ENCODE measurements at places on chromosomes 4 and X.

- DNase-seq, result no peak
Measured at GRCh38 chr4:187767158-187767557, 228.4 kb upstream of the ZFP42 start.

DNA sequence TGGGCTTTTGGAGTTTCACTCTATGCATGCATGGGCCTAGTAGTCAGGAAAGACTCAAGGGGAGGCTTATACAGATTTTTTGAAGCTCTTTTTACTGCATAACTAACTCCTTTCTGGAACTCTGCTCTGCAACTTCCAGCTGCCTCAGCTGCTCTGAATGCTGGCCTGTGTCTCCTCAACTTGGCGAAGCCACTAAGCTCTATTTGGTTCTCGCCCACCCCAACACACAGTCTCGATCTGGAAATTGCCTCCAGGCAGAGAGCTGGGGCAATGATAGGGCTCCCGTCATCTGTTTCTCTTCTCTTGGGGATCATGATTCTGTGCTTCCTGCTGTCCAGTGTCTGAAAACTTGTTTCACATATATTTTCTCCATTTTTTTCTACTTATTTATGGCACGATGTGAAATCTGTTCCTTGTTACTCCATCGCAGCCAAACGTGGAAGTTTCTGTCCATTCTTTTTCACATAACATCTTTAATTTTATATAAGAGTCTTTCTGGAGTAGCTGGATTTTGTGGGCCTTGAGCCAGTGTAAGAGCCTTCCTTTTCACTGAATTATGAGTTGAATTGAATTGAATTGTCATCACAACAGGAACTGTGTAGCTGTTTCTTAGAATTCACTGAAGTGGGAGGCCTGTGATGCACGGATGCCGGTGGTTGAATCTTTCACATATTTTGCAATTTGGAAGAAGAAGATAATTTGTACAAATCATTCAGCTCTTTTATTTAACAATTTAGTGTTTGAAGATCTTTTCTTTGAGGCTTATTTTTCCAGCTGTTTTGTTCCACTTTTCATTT lies 9.0 kb downstream of the ZNF275 start:
- no peak for DNase-seq

DNA sequence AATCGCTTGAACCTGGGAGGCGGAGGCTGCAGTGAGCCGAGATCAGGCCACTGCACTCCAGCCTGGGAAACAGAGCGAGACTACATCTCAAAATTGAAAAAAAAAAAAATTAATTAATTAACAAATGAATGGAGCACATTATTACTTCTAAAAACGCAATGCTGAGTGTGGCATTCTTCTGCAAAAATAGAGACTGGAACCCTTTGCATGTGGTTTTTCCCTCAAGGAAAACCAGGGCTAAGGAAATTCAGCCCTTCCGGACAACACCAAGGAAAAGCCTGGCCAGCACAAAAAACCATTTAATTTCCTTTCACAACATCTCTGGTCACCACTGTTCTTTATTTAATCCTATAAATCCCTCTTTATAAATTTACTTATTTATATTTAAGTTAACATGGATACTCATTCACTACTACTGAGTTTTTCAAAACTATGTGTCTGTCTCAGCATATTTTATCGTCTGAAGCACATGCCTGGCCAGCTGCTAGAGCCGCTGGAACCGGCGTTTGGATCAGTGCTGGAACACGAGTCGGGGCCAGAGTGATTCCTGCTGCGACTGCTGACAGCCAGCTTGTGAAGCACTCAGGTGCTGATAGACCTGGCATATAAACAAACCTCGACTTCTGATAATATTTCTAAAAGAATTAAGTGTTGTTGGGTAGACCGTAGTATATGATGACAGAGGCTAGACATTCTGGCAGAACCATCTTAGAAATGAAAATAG lies 84.5 kb upstream of the WWC2 start:
- no peak for DNase-seq

DNA sequence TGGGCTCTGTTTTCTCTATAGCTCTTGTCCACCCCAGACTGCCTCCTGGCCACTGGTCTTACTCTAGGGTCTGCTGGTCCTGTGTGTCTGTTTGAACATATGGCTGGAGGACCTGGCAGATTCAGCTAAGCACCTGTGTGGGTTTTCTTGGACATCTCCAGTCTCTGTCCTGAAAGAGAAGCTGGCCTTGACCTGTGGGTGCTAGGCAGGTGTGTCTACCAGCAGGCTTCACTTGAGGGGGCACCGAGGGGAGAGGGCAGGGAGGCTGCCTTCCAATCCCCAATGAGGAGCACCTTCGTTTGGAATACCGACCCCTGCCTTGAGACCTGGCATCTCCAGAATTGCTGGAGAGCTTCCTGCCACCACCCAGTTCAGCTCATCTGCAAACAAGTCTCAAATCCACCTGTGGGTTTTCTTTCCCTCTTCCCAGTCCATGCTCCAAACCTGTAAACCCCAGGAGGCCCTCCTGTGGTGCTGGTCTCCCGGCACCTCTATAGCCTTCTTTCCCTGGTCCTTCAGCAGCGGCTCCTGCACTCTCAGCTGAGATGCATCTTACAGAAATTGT lies 45.2 kb downstream of the HTRA3 start:
- DNase-seq, result no peak

- no peak for DNase-seq
Measured at GRCh38 chrX:45850775-45851433, 650.2 kb upstream of the DIPK2B start.

GRCh38 chrX:124125471-124125870 lies 164.0 kb downstream of the STAG2 start:
- no peak for DNase-seq

- no peak for DNase-seq
Measured at GRCh38 chr4:120158841-120159463, 92.3 kb upstream of the MAD2L1 start.

- no peak for DNase-seq
Measured at GRCh38 chr4:3877236-3877635, 111.1 kb downstream of the ADRA2C start.

GRCh38 chrX:105460376-105460775 lies 239.9 kb upstream of the TEX13A start:
- no peak for DNase-seq

DNA sequence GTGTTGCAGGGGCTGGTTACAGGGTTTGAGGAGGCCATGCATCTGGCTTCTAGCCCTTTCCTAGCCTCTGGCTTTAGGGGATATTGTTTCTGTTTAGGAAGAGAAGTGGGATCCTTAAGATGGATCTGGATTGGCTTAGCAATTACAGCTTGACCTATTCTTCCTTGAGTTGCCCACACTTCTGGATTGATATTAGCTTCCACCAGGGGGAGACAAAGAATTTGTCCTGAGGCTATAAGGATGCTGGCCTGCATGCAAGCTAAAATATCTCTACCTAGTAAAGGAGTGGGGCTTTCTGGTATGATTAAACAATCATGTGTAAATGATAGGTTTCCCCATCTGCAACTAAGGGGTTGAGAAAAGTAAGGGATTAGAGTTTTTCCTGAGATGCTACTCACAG lies 117.2 kb downstream of the TEX13C start:
- DNase-seq, result no peak

DNA sequence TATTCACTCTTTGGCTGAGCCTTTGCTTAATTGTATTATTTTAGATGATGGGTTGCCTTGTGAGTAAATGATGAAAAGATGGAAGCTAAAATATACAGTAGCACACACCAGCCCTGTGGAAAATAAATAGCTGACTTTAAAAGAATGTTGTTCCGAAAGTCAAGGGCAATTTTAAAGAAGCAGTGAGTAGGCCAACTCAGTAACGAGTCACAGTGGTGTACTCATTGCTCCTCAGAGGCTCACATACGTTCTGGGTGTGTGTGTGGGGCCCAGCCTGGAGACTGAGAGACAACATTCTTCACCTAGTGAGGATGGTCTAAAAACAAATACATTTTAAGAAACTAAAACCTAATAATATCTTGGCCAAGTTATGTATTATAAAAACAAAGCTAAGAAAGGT lies 640.3 kb downstream of the TRIML1 start:
- no peak for DNase-seq

DNA sequence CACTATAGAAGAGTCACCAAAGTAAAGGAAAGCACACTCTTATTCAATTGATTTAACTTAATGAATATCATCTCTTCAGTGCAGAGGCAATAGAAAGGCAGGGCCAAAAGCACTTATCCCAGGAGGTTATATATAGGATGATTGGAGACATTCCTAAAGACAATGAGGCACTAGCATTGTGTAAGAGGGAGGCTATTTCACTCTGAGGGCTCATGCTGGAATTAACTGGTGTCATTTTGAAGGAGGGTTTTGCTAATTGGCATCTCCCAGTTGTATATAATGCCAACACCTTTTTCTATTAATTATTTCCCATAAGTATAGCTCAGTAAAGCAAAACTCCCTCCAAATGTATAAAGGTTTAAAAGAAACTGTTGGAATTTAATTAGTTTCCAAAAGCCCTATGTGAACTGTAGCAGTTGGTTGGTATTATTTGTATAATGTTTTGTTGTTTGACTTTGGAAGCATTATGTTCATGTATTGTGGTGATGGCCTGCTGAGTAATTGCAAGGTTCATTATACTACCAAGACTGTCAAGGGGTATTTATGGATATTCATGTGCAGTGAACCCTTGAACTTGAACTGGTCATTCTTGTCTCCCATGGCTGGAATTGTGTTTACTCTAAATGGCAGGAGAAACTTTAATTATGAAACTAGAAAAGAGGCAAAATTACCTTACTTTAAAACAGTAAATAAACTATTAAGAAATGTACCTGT lies 270.3 kb downstream of the BMPR1B start:
- no peak for DNase-seq

GRCh38 chr4:37948542-37948941 lies 11.7 kb upstream of the PTTG2 start:
- no peak for DNase-seq

DNA sequence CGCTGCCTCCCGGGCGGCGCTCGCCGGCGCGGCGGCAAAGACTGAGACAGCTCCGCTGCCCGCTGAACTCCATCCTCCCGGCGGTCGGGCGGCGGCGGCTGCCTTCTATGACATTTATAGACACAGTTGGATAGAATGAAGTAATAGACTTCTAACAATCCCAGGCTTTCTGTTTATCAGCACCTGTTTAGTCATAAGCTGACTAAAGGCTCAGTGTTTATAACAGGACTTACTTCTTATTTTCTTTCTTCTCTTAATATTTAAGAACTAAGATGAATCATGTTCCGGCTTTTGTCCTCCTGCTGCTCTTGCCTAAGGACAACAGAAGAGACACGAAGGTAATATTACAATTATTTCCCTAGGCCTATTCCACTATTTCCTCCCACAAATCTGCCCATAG lies 3.9 kb downstream of the ARL13A start:
- no peak for DNase-seq

GRCh38 chr4:100780126-100780525 lies 262.3 kb upstream of the EMCN start:
- DNase-seq, result no peak

- no peak for DNase-seq
Measured at GRCh38 chr4:187125062-187125461, 401.4 kb upstream of the FAT1 start.

- no peak for DNase-seq
Measured at GRCh38 chr4:141721174-141721573, 84.8 kb downstream of the IL15 start.

DNA sequence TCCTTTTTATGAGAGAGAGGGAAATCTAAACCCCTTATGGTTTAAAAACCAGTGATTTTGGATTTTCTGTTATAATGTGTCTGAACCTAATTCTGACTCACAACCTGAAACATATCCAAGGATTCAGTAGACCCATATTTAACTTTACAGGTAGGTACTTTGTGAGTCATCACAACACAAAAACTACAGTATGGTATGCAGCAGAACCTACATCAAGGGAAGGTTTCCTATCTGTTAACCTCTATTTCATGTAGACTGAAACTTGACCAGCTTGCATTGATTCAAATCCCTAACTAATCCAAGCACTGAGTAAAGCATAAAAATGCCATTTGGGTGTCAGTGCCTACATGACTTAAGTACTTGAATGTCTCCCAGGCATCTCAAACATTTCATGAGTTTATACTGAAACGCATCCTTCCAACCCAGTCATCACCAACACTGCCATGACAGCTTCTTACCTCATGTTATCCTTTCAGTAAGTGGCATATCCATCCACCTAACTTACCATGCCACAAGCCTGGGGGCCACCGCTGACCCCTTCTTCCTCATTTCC lies 4.3 kb upstream of the ARHGAP10 start:
- no peak for DNase-seq

DNA sequence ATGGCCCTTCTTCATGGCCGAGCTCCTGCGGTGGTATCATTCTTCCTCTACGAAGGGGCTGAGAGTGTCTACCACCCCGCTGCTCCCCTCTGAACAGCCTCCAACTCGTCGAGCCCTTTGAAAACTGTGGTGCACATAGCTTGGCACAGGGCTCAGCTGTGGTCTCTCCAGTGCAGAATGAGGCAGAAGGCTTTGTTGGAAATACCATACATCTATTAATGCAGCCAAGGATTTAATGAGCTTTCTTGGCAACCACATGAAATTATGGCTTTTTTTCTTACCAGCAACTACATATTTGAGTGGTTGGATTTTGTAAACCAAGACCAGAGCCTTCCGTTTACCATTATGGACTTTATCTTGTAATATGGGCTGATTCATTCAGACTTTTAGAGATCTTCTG lies 61.7 kb upstream of the CBR4 start:
- no peak for DNase-seq

DNA sequence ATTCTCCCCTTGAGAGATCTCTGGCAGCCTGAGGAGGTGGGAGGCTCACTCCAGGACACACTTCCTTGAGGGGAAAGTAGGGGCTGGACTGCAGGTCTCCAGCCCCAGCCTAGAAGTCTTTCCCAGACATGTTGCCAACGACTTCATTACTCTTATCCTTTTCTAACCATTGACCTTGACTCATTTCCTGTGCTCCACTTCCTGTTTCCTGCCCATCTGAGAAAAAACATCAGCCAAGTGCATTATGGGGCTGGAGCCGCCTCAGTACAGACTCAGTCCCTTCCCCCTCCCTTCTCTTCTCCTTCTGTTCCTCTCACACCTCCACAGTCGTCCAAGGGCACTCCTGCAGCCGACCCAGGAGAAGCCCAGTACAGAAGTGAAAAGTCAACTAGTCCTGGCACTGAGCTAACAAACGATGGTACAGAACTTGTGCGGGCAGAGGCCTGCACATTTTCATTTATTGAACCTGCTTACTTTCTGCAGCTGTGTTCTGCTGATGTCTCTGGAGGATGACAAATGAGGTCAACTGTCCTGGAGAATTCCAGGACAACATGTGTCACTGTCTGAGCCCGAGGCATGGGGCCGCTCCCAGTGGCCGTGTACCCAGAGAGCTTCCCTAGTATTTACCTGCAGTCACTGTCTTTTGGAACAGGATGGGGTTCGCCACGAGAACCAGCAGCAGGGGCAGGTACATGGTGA lies 20.1 kb downstream of the GPR143 start:
- no peak for DNase-seq

- DNase-seq, result no peak
Measured at GRCh38 chrX:23978491-23978890, 48.5 kb downstream of the KLHL15 start.

Measured in NCI-H2107 (cell line).